Activated CD4-positive, alpha-beta T cell treated with anti-CD3 and anti-CD28 coated beads, Interleukin-2, amount 10 ng/mL, durations not matched to agents 7 days and 5 days (primary cell): ENCODE measurements at places on chromosomes 3 and 15. TPM values are rescaled to one million over a fixed set of nuclear protein-coding genes. Genes with fewer than 3 reads are reported as not detected.

MST1R gene
- 4.1 TPM for total RNA-seq

SEC62 gene
- total RNA-seq: 61.0 TPM

ZPLD1 gene
- total RNA-seq: not detected

GPR160 gene
- 6.2 TPM for total RNA-seq

AP2M1 gene
- total RNA-seq: 223 TPM

C3orf20 gene
- total RNA-seq: 0.10 TPM

CCRL2 gene
- 5.3 TPM for total RNA-seq

ACTL6A gene
- 88.7 TPM for total RNA-seq

GPR62 gene
- total RNA-seq: not detected

SV2B gene
- 0.02 TPM for total RNA-seq

VILL gene
- total RNA-seq: 23.0 TPM

TMEM212 gene
- total RNA-seq: not detected

TOPAZ1 gene
- not detected for total RNA-seq

ITIH3 gene
- not detected for total RNA-seq

PAK6 gene
- total RNA-seq: 0.35 TPM

GALNT15 gene
- total RNA-seq: not detected

RETNLB gene
- not detected for total RNA-seq

TCAIM gene
- 19.9 TPM for total RNA-seq

IQCF6 gene
- total RNA-seq: not detected

CNBP gene
- total RNA-seq: 263 TPM

UPK1B gene
- total RNA-seq: not detected

CSPG4 gene
- not detected for total RNA-seq

CX3CR1 gene
- total RNA-seq: 1.5 TPM

CDC25A gene
- 23.5 TPM for total RNA-seq

SPESP1 gene
- 0.23 TPM for total RNA-seq

NTRK3 gene
- not detected for total RNA-seq

DPPA2 gene
- not detected for total RNA-seq

ONECUT1 gene
- not detected for total RNA-seq

PLSCR2 gene
- not detected for total RNA-seq

ZNF280D gene
- total RNA-seq: 22.9 TPM

ADPRH gene
- total RNA-seq: 1.4 TPM

ALDH1A2 gene
- not detected for total RNA-seq

ALS2CL gene
- 16.6 TPM for total RNA-seq

SAXO2 gene
- total RNA-seq: 13.9 TPM

WDR5B gene
- total RNA-seq: 5.1 TPM

POC1A gene
- total RNA-seq: 26.9 TPM

NAALADL2 gene
- total RNA-seq: not detected

ZNF609 gene
- total RNA-seq: 42.1 TPM

CAMKV gene
- not detected for total RNA-seq

MAGI1 gene
- 0.04 TPM for total RNA-seq

PSMD2 gene
- 193 TPM for total RNA-seq

ENTPD3 gene
- total RNA-seq: not detected

THAP10 gene
- total RNA-seq: not detected

MESP2 gene
- total RNA-seq: not detected

DBR1 gene
- total RNA-seq: 21.5 TPM

CNTN4 gene
- total RNA-seq: not detected

PIK3CA gene
- total RNA-seq: 28.0 TPM

ACP3 gene
- not detected for total RNA-seq

CPNE9 gene
- 0.25 TPM for total RNA-seq

OR5K2 gene
- not detected for total RNA-seq

ZIC4 gene
- total RNA-seq: not detected

TTLL13 gene
- 0.45 TPM for total RNA-seq

LYZL4 gene
- not detected for total RNA-seq

SCN11A gene
- total RNA-seq: 0.05 TPM

MBD4 gene
- 50.6 TPM for total RNA-seq

KCNMB3 gene
- 0.60 TPM for total RNA-seq

KLHL6 gene
- 41.2 TPM for total RNA-seq

PLAAT1 gene
- total RNA-seq: not detected

GOLGA8G gene
- total RNA-seq: not detected

TF gene
- total RNA-seq: 0.45 TPM
